Kidney (tissue), 22 donors: ENCODE measurements at places on chromosomes 4 and X. TPM values are rescaled to one million over a fixed set of nuclear protein-coding genes. Genes with fewer than 3 reads are reported as not detected.
A peak's percentile ranks its signal among the peaks of the same experiment; 100 is the strongest.

Gene SSX4
- total RNA-seq: not detected

Gene TCEAL6
- total RNA-seq: not detected

Gene MID1
- total RNA-seq: 54.1 TPM

DNA sequence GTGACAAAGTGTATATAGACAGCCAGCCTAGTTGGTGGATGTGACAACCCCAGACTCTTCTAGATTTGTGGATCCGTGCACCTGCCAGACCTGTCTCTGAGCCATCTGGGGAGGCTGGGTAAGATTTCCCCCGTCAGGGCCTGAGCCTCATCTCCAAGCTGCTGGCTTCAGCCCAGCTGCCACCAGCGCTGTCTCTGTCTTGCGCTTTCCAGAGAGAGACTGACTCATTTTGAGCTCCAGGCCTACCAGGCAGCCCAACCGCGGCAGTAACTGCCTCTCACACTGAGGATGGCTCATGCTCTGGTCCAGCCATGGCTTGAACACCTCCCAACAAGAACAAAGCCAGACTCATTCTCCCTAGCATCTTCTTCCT is 26.4 kb downstream of the NOP14 start:
- DNase-seq: peak; percentile 82
- peaks cover 3% of the 10 kb centered on the region for H3K4me1 ChIP-seq
- H3K36me3 ChIP-seq: peaks cover 15% of the 10 kb centered on the region

- H3K4me1 ChIP-seq: peaks cover 9% of the 10 kb centered on the region
- H3K27ac ChIP-seq: no peak overlapping the region
- no peak for DNase-seq
- no peaks in the 10 kb centered on the region for H3K27me3 ChIP-seq
- H3K4me3 ChIP-seq: no peak overlapping the region
- H3K36me3 ChIP-seq: no peaks in the 10 kb centered on the region
These were observed 24.4 kb upstream of the CCNI start for GRCh38 chr4:77100234-77100633.

GRCh38 chr4:15270201-15270600 is 157.6 kb upstream of the C1QTNF7 start:
- no peaks in the 10 kb centered on the region for H3K36me3 ChIP-seq
- H3K27me3 ChIP-seq: no peaks in the 10 kb centered on the region
- no peak overlapping the region for H3K27ac ChIP-seq
- no peaks in the 10 kb centered on the region for H3K4me1 ChIP-seq
- DNase-seq: no peak
- H3K4me3 ChIP-seq: no peak overlapping the region
